ENCODE measurements at places on chromosomes 11 and 22.

- DNase-seq = peak; percentile 53
Measured at GRCh38 chr11:65593518-65594414, 1.8 kb downstream of the KCNK7 start.

GRCh38 chr11:66107600-66108510, 37.8 kb downstream of the PACS1 start:
- peak; percentile 32 for DNase-seq

GRCh38 chr22:39097098-39098020, at the start of gene APOBEC3H:
TSS of gene APOBEC3H (plus strand) at chr22:39097244. CDS start at chr22:39100279, 3,035 bp downstream.
- DNase-seq = peak; percentile 80

DNA sequence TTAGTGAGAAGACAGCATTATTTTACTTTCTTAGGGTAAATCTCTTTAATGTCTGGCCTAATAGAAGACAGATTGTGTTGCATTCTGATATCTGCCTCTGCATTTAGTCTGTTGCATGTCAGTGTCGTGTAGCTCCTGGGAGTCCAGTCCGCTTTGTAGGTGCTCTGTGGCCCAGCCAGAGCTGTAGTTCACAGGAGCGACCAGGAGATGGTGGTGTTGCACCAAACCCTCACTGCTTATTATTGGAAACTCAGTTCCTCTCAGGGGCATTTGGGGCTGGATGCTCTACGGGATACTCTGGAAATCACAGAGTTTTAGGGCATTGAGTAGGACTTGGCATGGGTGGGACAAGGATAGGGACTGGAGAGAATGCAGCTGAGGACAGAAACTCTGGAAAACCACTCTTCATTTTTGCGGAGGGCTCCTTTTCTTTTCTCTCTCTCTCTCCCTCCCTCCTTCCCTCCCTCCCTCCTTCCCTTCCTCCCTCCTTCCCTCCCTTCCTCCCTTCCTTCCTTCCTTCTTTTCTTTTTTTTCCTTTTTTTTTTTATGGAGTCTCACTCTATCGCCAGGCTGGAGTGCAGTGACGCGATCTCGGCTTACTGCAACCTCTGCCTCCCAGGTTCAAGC, 21.7 kb downstream of the MIAT start:
- peak; percentile 64 for DNase-seq

DNA sequence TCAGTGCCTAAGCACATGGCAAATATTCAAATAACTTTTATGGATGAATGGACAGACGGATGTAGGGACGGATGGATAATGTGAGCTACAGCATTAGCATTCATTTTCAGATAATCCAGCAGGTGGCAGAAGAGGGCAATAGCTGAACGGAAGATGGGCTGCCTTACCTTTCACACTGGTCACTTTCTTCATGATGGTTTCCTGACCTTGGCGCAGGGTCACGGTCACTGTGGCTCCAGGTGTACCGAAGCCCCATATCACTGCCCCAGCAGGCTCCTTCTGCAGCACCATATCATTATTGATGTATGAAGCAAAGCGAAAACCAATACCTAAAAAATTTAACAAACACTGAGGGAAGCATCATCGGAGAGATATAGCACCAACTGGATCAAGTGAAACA, 4.3 kb downstream of the SIAE start:
- peak; percentile 46 for DNase-seq

DNA sequence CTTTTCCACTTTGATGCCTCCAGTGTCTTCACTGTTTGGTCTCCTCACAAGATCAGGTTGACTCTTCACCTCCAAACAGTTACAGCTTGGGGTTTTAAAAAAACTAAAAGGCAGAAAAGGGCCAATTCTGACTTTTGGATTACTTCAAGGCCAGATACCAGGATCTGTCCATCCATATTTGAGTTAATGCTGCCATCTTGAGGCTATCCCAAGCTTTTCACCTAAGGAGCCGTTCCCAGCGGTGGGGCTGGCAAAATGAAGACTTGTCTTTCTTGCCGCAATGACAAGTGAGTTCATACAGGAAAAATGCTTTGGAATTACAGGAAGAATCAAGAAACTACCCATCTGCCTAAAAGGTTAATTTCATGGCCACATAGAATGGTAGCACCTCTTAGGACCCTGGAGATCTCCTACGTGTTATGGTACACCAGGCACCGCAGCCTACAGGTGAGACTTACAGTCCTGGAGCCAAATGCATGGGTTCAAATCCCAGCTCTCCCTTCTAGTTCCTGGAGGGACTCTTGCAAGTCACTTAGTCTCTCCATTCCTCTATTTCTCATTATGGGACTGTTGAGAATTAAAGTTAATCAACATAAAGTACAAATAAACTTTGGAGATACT, 6.0 kb upstream of the OR5B21 start:
- DNase-seq = peak; percentile 15

GRCh38 chr11:57652662-57653061, 3.0 kb upstream of the YPEL4 start:
- peak; percentile 30 for DNase-seq

DNA sequence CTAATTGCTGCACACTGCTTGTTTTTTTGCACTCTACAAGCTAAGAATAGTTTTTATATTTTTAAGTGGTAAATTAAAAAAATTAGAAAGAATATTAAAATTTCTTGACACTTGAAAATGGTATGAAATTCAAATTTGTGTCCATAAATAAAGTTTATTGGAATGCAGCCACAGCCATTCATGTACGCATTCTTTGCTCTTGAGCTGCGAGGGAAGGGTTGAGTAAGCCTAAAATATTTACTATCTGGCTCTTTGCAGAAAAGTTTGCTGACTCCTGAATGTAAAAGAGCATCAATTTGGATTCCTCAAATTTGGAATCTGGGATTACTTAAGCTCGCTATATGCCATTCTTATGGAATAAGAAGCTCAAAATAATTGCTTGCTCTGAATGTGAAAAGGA, 3.4 kb upstream of the ADAMTS8 start:
- DNase-seq = no peak

GRCh38 chr22:17797721-17798559, 23.7 kb upstream of the BID start:
- DNase-seq = peak; percentile 76

- DNase-seq = no peak
Measured at GRCh38 chr11:45369313-45369712, 83.2 kb upstream of the SYT13 start.

DNA sequence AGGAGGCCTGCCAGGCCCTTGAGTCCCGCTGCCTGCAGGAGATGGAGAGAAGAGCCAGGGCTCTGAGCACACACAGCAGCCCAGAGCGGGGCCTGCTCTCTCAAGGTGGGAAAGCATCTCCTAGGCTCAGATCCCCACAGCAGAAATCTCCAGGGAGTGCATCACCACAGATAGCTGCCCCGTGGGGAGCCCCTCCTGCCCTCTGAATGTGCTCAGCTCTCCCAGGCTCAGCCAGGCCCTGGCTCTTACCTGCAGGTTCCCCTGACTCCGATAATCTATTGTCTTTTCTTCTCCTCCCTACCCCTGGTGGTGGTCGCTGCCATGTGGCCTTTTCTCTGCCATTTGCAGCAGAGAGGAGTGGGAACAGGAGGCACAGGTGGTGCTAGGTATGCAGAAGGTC, 49.9 kb downstream of the BTG4 start:
- DNase-seq = no peak

- no peak for DNase-seq
Measured at GRCh38 chr11:111045874-111046273, 199.7 kb upstream of the POU2AF2 start.

- peak; percentile 86 for DNase-seq
Measured at GRCh38 chr11:126318574-126319373, 14.9 kb downstream of the DCPS start.

DNA sequence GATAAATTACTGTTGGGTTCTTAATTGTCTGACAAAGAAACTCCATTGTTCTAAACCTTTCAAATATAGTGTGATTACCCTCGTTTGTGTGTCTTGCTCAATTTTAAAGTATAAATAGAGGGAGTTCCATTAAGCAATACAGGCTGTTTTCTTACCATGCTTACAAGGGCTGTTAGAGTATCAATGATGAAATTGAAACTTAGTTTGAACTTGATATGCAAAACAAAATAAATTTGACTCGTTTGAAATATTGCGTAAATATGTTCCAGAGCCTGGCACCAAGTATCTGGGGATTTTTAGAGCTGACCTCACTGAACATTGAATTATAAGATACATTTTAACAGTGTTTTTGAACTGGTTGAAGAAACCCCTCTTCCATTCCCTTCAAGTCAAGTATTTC, 31.7 kb downstream of the TEAD1 start:
- peak; percentile 10 for DNase-seq

GRCh38 chr11:76047766-76048165, 158.5 kb downstream of the WNT11 start:
- DNase-seq = no peak

DNA sequence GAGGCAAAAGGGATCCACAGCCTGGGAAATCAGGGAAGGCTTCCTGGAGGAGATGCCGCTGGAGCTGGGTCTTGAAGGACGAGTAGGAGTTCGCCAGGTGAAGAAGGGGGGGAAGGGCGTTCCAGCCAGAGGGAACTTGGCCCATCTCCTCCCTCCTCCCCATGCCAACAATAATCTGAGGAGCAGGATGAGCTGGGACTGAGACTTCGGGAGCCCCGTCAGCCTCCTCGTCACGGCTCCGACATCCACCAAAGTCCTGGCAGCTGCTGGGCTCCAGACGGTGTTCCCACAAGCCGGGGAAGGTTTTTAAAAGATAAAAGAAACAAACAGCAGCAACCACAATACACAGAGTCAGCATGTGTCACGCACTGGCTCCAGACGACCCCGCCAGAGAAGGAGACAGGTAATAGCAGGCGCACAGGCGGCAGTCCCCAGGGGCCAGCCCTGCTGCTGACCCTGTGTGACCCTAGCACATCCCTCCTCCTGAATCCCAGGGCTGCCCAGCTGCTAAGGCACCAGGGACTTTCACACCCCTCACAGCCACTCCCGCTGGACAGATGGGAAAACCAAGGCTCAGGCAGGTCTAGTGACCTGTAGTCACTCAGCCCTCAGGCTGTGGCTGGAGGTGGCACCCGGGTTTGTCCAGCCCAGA, 37.3 kb downstream of the NUP50 start:
- DNase-seq = no peak

DNA sequence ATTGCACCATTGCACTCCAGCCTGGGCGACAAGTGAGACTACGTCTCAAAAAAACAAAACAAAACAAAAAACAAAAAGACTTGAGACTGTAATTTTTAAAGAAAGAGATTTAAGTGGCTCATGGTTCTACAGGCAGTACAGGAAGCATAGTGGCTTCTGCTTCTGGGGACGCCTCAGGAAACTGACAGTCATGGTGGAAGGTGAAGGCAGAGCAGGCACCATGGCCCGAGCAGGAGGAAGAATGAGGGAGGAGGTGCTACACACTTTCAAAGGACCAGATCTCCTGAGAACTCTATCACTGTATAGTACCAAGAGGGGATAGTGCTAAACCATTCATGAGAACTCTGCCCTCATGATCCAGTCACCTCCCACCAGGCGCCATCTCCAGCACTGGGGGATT, 52.0 kb downstream of the CBL start:
- DNase-seq = no peak

DNA sequence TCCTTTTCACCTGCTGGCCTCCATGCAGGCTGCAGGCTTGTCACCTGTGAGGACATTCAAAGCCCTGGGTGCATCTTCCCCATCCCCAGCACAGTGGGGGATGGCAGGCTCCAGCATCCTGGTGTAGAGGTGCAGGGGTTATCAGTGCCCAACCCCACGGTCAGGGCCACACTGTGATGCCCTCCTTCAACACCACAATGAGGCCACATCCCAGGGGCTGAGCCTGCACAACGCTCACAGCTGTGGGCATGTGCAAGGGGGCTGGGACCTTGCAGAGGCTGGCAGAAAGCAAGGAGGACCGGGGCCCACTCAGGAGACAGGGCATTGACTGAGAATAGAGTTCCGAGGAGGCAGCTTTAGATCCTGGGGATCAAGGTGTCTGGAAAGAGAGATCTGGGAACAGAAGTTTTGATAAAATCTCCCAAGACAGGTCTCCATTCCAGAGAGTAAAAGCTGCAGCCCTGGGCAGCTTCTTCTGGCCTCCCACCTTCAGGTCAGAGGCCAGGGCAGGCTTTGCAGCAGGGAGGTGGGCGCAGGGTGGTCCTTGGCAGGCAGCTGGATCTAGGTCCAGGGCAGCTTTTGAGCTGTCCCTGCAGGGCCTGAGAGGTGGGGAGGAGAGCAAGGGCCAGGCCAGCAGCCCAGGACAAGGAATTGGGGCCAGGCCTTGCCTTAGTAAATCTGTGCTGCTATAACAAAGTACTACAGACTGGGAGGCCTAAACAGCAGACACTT, 250.8 kb upstream of the B3GAT1 start:
- DNase-seq = no peak

DNA sequence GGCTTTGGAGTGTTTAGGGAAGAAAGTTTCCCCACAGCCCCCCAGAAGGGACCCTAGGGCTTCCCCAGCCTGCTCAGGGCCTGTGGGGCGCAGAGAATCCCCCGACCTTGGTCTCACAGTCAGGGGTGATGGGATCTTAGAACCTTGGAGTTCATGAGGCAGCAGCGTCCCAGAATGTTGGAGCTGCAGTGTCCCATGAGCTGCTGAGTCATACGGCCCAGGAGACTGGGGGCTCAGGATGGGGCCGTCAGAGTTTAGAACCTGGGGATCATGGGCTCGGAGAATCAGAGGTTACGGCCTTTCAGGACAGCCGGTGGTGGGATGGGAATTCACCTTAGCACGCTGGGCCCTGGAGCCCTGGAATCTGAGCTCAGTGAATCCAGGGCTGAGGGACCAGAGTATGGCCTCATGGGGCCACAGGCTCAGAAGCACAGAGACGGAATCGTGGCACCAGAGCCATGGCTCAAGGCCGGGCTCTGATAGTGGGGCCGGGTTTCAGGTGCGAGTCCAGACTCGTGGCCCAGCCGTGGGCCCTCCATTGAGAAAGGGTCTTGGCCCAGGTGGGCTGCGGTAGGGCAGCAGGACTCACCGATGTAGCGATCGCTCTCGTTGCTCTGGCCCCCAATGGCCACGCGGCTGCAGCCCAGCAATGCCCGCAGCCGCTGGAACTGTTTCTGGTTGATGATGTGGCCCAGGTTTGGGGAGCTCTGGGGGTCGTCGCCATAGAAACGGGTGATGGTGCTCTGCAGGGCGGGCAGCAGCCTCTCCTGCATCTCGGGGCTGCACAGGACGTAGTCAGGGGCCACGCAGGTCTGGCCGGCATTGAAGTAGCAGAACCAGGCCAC, 9.5 kb downstream of the ALDH3B2 start:
- no peak for DNase-seq

DNA sequence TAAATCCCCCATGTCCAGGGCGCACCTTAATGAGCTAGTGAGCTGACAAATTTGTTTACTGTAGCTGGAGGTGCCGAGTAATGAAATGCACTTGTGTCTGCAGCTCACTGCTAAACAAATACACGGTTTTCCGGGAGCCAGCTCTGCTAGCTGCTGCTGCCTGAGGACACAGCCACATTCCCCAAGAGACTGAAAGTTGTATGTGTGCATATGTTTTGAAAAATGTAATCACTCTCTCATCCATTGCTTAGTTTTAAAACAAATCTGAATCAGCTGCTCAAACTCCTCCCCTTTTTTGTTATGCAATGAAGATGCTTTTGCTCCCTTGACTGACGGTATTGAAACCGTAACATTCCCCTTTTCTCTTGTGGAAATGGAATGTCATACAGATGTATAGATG, 62.4 kb upstream of the NNMT start:
- DNase-seq = no peak

GRCh38 chr22:43301866-43302265, 41.3 kb downstream of the SCUBE1 start:
- no peak for DNase-seq
